ENCODE measurements at places on chromosomes 4 and X.
A peak's percentile ranks its signal among the peaks of the same experiment; 100 is the strongest.

- peak; percentile 66 for DNase-seq
These were observed 175.5 kb downstream of the DHRSX start for GRCh38 chrX:2325076-2325784.

DNA sequence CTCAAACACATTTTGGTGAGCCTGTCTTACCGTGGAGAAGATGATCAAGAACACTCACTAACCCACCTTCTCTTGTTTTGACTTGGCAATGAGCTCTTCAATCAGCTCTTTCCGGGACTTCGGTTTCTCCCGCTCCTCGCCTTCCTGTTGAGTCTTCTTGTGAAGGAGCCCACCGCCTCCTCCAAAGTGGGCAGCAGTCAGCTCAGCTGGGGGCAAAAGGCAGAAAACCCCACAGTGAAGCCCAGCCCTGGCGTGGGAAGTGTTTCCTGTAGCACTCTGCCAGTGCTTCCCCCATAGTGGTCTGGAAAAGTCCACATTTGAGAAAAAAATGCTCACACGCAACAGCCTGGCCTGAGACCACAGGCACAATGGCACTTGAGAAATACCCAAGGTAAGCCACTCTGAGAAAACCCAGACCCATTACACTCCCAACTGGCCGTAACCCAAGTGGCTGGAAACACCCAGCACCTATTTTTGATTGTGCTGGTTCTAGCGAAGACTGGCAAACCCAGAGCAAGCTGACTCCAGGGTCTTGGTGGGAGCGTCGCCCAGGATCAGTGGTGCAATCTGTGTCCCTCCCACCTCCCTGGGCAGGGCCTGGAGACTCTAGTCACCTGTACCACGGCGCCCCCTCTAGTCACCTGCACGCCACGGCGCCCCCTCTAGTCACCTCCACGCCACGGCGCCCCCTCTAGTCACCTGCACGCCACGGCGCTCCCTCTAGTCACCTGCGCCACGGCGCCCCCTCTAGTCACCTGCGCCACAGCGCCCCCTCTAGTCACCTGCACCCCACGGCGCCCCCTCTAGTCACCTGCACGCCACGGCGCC is 8.6 kb downstream of the NOP14 start:
- peak; percentile 81 for DNase-seq

GRCh38 chr4:104848597-104849225 is 298.0 kb upstream of the TET2 start:
- no peak for DNase-seq

DNA sequence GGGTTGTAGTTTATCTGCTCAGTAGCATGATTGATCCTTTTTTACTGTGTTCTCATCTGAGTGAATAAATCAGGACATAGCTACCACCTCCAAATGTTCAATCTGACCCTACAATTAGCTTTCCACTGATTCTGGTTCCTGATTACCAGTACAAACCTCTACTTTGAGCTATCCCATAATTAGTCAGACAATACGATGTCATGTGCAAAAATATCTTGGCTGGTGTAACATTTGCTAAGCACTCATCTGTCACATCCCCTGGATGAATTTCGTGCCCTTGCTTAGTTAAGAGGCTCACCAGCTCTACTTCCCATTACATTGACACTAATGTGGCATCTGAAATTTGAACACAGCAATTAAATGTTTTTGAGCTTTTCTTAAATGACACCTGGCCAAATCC is 1101.0 kb upstream of the PCDH7 start:
- DNase-seq: no peak

GRCh38 chrX:150012647-150013381 is 74.5 kb upstream of the EOLA2 start:
- no peak for DNase-seq

DNA sequence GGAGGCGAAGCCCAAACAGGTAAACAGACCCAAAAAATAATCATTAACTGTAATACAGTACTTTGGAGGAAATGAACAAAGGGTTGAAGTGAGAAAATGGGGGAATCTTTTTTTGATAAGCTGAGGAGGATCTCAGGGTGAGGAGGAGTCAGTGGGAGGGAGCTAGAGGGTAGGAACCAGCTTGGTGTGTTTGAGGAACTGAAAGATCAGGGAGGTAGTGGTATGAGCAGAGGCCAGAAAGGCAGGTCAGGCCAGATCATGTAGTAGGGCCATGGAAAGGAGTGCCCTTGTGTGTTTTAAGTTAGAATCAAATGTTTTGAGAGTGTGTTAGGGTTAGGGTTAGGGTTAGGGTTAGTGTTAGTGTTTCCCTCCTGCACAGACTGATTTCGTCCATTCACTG is 48.8 kb downstream of the PPP2R2C start:
- DNase-seq: no peak

DNA sequence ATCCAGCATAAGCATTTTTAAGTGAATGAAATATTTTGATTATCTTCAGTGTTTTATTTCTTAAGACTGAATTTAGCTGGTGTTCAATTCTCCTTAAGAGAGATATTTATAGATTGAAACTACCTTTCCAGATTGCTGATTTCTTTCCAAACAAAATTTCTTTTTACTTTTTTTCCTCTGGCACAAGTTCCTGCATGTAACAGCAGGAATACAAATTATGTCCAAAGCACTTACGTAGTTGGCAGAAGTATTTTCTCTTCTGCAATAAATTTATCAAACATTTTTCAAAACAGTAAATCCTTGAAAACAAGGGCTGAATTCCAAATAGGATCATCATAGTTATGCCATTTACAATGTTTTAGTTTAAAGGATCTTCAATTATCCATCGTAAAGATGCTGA is 412.6 kb downstream of the IQCM start:
- DNase-seq: no peak

DNA sequence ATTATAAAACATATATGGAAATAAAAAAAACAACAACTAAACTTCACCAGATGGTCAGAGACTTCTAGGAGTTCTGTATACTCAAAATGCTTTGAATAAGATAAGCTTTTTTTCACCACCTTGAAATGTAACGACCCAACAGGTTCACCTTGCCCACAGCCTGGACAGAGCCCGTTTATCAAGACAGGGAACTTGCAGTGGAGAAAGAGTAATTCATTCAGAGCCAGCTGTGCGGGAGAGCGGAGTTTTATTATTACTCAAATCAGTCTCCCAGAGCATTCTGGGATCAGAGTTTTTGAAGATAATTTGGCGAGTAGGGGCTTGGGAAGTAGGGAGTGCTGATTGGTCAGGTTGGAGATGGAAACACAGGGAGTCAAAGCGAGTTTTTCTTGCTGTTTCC is 38.5 kb downstream of the AGA start:
- no peak for DNase-seq

DNA sequence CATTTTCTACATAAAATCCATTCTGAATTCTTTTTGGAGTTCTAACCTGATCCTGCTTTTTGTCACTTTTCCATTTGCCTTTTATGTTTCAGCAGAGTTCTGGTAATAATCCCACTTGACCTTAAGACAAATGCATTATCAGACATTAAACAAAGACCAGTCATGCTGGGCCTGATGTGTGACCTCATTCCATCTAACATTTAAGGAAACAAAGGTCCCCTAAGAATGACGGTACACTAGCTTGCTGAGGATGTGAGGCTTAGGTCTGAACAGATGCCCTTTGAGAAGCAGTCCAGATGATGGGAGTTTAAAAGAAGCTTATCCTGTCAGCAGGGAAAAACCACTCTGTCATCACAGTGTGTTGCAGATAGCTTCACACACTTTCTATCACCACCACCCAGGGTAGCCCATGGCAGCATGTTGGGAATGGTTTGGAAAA is 38.1 kb upstream of the PDE5A start:
- DNase-seq: no peak

DNA sequence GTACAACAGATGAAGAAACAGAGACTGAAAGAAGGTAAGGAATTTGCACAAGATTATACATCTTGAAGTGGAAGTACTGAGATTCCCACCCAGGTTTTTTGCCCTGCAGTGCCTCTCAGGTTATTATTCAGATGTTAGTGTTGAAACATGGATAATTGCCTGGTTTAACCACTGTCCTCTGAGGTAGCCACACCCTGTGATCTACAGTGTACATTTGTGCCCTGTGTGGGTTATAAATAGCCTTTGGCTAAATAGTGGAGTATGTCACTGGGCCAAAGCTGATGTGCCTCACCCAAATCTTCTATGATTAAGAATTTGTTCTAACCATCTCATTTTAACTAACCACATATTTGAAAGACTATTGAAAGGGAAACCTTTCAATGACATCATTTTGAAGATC is 5.4 kb upstream of the ASB5 start:
- no peak for DNase-seq

DNA sequence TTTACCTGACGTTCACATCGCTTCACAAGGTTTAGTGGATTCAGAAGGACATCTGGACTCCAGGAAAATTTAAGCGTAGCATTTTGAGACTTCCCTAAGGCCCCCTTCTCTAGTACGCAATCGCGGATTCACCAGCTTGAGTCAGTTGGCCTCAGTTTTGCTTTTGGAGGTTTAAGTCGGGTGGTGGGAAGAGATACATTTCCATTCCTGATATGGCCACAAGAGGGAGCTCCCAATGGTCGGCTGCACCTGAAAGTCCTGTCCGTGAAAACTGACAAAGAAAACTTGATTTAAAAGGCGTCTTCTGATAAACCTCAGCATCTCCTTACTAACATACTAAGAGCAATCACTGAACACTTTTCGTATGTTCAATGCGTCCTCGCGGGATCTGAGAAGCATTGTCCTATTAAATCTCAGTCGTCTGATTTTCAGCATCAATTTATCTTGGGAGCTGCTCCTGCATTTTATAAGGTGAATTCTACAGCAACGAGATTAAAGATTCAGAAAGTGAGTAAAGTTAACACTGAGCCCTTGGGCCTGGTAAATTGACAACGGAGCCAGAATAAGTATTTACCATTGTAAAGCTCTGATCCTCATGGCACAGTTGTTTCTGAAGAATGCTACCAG is 50.6 kb downstream of the LGI2 start:
- peak; percentile 42 for DNase-seq

- no peak for DNase-seq
These were observed 1258.4 kb downstream of the FAM133A start for GRCh38 chrX:94932278-94932965.

DNA sequence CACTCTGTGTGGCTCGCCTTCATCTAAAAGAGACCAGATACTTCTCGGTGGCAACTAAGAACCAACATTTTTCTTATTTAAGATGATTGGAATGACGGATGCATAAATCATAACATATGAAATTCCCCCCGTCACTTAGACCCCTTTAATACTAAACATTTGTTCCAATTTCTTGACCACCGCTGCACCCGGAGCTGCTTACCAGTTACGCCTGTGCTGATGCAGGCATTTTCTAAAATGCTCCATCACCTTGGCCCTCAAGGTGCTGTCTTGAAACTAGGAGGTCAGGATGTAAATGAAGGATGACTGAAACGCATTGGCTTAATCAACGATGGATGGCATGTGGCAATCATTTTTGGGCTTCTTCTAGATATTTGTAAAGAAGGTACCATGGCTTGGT is 130.0 kb downstream of the CPZ start:
- DNase-seq: no peak

- DNase-seq: no peak
These were observed 41.8 kb upstream of the CEP135 start for GRCh38 chr4:55906989-55907388.

- peak; percentile 36 for DNase-seq
These were observed 420 bp downstream of the TSC22D3 start for GRCh38 chrX:107775000-107775733.
